ENCODE measurements at places on chromosomes 4 and X. TPM values are rescaled to one million over a fixed set of nuclear protein-coding genes. Genes with fewer than 3 reads are reported as not detected.
A peak's percentile ranks its signal among the peaks of the same experiment; 100 is the strongest.

The CSAG1 gene
- not detected for total RNA-seq

- no peaks in the 10 kb centered on the region for H3K4me1 ChIP-seq
- no peak overlapping the region for H3K27ac ChIP-seq
- DNase-seq: no peak
- no peaks in the 10 kb centered on the region for H3K27me3 ChIP-seq
Observed at GRCh38 chr4:85611661-85612060, 136.7 kb downstream of the ARHGAP24 start.

The BEX1 gene
- 1.8 TPM for total RNA-seq

DNA sequence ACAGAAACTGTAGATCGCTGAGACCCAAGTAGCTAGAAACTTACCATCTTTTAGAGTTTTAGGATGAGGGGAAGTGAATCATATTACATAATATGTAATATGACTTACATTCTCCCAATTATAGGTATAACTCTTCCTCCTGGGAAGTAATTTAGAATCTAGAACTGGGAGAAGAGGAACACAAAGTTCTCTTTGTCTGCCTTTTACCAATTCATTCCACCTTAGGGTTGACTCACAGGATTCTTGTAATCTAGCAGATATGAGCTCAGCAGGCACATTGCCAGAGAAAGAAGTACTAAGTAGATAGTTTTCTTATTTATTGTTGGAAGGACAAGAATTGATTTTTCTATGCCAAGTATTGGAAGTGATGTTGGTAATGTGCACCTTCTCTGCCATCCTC, 58.0 kb upstream of the CCSER1 start:
- no peak overlapping the region for H3K4me3 ChIP-seq
- no peaks in the 10 kb centered on the region for H3K36me3 ChIP-seq
- no peak for DNase-seq
- H3K27me3 ChIP-seq: no peaks in the 10 kb centered on the region
- H3K4me1 ChIP-seq: no peaks in the 10 kb centered on the region

DNA sequence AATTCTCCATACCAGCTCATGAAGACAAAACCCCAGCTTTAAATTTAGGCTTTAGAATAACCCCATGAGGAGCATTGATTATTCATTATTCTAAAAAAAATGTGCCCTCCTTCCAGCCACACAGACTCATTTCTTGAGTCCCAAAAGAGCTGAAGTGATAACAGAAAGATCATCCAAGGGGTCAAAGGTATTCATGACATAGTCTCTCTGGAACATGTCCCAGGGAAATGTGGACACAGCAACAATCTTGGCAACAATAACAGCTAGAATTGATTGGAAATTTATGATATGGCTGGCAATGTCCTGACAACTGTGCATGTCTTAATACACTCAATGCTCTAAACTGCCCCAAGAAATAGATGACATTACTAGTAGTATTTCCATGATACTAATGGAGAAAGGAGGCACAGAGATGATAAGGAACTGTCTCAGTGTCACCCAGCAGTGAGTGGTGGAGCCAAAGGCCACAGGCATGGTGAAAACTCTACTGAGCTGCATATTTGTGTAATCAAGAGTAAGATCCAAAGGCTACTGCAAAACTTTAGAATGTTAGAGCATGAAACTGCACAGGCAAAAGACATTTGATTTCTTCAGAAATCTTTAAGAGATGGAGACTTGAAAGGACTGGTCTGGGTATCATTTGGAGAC, 37.3 kb upstream of the XAGE1B start:
- DNase-seq: no peak
- H3K27me3 ChIP-seq: no peaks in the 10 kb centered on the region

GRCh38 chr4:159504684-159505083, 401.8 kb downstream of the RAPGEF2 start:
- no peak for DNase-seq
- no peaks in the 10 kb centered on the region for H3K27me3 ChIP-seq
- H3K36me3 ChIP-seq: no peaks in the 10 kb centered on the region
- H3K4me3 ChIP-seq: no peak overlapping the region

- H3K36me3 ChIP-seq: no peaks in the 10 kb centered on the region
- DNase-seq: peak; percentile 11
- peak overlapping the region; percentile 85 for H3K4me3 ChIP-seq
- H3K4me1 ChIP-seq: no peaks in the 10 kb centered on the region
Observed at GRCh38 chr4:176789955-176790354, 2.8 kb downstream of the VEGFC start.

The CLIC2 gene
- 9.4 TPM for total RNA-seq

The RAB41 gene
- total RNA-seq: not detected

The ETDB gene
- not detected for total RNA-seq

- no peaks in the 10 kb centered on the region for H3K27me3 ChIP-seq
- H3K4me1 ChIP-seq: peaks cover 11% of the 10 kb centered on the region
- no peak overlapping the region for H3K4me3 ChIP-seq
- no peaks in the 10 kb centered on the region for H3K36me3 ChIP-seq
- no peak for DNase-seq
- H3K27ac ChIP-seq: no peak overlapping the region
Observed at GRCh38 chr4:9904976-9905587, 116.2 kb downstream of the SLC2A9 start.

- H3K36me3 ChIP-seq: no peaks in the 10 kb centered on the region
- no peak overlapping the region for H3K4me3 ChIP-seq
- no peak overlapping the region for H3K27ac ChIP-seq
- H3K4me1 ChIP-seq: no peaks in the 10 kb centered on the region
- H3K27me3 ChIP-seq: no peaks in the 10 kb centered on the region
- DNase-seq: no peak
Observed at GRCh38 chr4:104979083-104979760, 167.5 kb upstream of the TET2 start.

GRCh38 chr4:42152507-42153504, at the start of gene BEND4:
Gene BEND4, minus strand, starts transcription at chr4:42152655. Its CDS starts 512 bp downstream, at chr4:42152143.
- H3K4me3 ChIP-seq: peak within 1 kb of the TSS; percentile 27
- no peak within 1 kb of the TSS for H3K27ac ChIP-seq

GRCh38 chrX:151476604-151477303, 79.7 kb downstream of the VMA21 start:
- H3K36me3 ChIP-seq: no peaks in the 10 kb centered on the region
- no peaks in the 10 kb centered on the region for H3K4me1 ChIP-seq
- no peak for DNase-seq
- no peak overlapping the region for H3K4me3 ChIP-seq
- H3K27me3 ChIP-seq: no peaks in the 10 kb centered on the region
- no peak overlapping the region for H3K27ac ChIP-seq

The GPR143 gene
- total RNA-seq: 0.31 TPM

- no peaks in the 10 kb centered on the region for H3K27me3 ChIP-seq
- H3K4me1 ChIP-seq: peaks cover 40% of the 10 kb centered on the region
- H3K36me3 ChIP-seq: no peaks in the 10 kb centered on the region
Observed at GRCh38 chr4:148225639-148226038, 216.6 kb downstream of the NR3C2 start.

DNA sequence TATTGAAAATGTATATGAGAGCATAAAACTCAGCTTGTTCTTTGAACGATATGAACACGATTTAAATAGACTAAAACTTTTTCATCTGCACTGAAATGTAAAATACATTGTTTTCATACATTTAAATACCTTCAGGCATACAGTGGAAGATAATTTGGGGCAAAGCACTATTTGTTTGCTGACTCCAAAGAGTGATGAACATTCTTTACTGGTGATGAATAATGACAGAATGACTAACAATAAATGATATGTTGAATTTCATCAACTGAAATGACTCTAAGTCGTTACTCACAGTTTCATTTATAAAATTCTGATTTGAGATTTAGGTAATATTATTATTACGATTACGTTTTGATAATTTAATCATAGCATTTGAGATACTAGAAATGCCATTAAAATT, 1160.1 kb downstream of the NLGN4X start:
- H3K4me1 ChIP-seq: no peaks in the 10 kb centered on the region
- no peaks in the 10 kb centered on the region for H3K36me3 ChIP-seq
- no peak overlapping the region for H3K27ac ChIP-seq
- H3K4me3 ChIP-seq: no peak overlapping the region

GRCh38 chrX:128106630-128107029, 54.4 kb upstream of the ACTRT1 start:
- no peaks in the 10 kb centered on the region for H3K36me3 ChIP-seq
- DNase-seq: no peak
- no peaks in the 10 kb centered on the region for H3K4me1 ChIP-seq
- no peak overlapping the region for H3K27ac ChIP-seq
- no peaks in the 10 kb centered on the region for H3K27me3 ChIP-seq

The WDR1 gene
- total RNA-seq: 172 TPM

The CXCL8 gene
- 0.35 TPM for total RNA-seq

The MMRN1 gene
- total RNA-seq: 9.9 TPM

DNA sequence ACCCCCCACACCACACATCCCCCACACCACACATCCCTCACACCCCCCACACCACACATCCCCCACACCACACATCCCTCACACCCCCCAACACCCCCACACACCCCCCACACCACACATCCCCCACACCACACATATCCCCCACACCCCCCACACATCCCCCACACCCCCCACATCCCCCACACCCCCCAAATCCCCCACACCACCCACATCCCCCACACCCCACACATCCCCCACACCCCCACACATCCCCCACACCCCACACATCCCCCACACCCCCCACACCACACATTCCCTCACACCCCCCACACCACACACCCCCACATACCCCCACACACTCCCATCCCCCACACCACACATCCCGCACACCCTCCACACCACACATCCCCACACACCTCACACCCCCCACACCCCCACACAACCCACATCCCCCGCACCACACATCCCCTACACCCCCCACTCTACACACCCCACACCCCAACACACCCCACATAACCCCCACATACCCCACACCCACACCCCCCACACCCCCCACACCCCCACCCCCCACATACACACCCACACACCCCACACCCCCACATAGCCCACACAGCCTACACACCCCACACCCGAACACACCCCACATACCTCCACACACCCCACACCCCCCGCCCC, 172.9 kb downstream of the DCLK2 start:
- DNase-seq: no peak
- H3K4me3 ChIP-seq: no peak overlapping the region
- H3K4me1 ChIP-seq: no peaks in the 10 kb centered on the region
- no peak overlapping the region for H3K27ac ChIP-seq
- H3K36me3 ChIP-seq: peaks cover 32% of the 10 kb centered on the region
- H3K27me3 ChIP-seq: no peaks in the 10 kb centered on the region

DNA sequence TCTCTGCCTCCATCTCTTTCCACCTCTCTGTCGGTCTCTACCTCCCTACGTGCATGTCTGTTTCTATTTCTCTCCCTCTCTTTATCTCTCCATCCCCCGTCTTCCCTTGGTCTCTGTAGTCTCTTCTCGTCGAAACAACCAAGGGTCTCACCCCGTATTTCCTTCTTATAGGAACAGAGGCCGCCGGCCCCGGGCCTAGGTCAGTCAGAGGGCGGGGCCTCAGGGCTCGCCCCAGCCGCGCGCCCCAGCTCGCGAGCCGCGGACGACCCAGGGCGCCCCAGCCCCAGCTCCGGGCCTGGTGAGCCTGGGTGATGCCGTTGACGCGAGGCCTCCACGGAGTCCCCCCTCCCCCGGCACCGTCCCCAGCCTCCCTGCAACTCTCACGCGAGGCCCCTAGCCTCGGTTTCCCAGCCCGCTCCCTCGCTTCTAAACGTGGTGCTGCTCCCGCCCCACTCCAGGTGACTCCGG, 6.6 kb downstream of the TIMM17B start:
- H3K36me3 ChIP-seq: peaks cover 4% of the 10 kb centered on the region
- peaks cover under 1% of the 10 kb centered on the region for H3K4me1 ChIP-seq
- peak overlapping the region; percentile 83 for H3K27ac ChIP-seq

The SLC25A5 gene
- 127 TPM for total RNA-seq

DNA sequence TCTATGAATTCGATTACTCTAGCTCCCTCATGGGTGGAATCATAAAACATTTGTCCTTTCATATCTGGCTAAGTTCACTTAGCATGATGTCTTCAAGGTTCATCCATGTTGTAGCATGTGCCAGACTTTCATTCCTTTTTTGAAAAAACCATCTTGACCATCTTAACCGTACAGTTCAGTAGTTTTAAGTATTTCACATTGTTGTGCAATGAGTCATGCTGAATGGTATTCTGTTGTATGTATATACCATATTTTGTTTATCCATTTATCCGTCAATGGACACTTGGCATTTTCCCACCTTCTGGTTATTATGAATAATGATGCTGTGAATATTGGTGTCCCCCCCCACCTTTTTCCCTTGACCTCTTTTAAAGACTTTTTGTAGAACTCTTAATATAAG, 72.4 kb upstream of the TLR2 start:
- H3K27me3 ChIP-seq: no peaks in the 10 kb centered on the region
- H3K27ac ChIP-seq: no peak overlapping the region
- no peak overlapping the region for H3K4me3 ChIP-seq
- no peak for DNase-seq

All from heart left ventricle (tissue), 16 donors.